Stimulated activated CD8-positive, alpha-beta memory T cell treated with anti-CD3 and anti-CD28 coated beads, Interleukin-12 subunit alpha, Interleukin-12 subunit beta, amount 100 ng/mL, for 1 hour (primary cell): ENCODE measurements at places on chromosomes 2 and 18.

DNA sequence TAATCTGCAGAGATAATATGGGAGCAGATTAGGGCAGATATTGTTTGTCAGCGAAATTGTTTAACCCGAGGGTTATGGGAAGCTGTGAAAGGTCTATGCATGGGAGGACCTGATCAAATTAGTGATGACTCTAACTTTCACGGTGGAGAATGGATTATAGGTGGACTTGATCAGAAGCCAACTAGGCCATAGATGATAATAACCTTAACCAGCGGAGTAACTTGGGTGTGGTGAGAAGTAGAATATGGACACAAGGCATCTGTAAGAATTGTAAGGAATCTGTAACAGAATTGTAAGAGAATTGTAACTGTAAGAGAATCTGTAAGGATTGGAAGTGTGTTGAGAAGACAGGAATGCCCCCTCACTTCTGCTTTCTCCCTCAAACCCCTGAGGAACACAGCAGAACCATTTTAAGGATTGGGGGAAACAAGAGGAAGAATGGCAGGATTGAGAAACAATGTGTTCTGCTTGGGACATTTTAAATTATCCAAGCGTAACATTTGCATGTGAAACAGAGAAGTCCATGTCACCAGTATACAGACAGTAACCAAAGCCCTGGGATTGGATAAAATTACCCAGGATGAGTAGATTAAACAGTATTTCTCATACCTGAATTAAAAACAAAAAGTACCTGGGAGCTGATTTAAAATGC lies 14.9 kb upstream of the SLC39A10 start:
- no peak for DNase-seq

DNA sequence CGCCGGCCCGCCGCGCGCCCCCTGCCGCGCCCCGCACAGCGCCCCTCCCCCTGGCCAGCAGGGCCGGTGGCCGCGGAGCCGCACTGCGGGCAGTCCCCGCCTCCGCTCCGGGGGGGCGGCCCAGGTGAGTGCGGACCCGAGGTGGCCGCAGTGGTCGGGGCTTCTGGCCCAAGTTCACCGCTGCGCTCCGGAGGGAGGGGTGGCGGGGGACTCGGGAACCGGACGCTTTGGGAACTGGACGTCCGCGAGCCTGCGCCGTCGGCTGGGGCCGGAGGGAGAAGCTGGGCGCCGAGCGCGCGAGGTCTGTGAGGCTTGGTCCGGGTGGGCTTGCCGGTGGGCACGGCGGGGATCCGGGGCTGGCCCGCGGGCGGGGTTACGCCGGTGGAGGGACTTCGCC lies 591 bp upstream of the LDLRAD4 start:
- DNase-seq: no peak

- DNase-seq: no peak
Observed at GRCh38 chr2:172735582-172736423, at the start of gene RAPGEF4. TSS of gene RAPGEF4 (plus strand) at chr2:172735845. CDS start at chr2:172735984, 139 bp downstream.

DNA sequence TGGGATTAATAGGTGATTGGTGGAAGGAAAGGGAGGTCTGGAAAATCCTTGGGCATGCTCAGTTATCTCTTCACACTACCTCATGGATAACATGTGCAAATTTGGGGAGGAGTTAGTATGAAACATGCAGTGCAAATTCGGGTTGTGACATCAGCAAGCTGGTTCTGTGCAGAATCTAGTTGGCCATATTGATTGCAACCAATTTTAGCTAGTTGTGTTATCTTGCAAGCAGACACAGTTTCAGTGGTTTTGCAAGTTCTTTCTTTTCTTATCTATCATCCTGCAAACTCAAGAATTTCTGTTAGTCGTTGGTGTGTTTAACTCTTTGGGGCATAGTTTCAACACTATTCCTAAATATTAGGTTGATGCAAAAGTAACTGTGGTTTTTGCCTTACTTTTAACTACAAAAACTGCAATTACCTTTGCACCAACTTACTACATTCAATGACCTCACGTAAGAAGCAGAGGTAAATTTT lies 135.4 kb downstream of the PTH2R start:
- no peak for DNase-seq

DNA sequence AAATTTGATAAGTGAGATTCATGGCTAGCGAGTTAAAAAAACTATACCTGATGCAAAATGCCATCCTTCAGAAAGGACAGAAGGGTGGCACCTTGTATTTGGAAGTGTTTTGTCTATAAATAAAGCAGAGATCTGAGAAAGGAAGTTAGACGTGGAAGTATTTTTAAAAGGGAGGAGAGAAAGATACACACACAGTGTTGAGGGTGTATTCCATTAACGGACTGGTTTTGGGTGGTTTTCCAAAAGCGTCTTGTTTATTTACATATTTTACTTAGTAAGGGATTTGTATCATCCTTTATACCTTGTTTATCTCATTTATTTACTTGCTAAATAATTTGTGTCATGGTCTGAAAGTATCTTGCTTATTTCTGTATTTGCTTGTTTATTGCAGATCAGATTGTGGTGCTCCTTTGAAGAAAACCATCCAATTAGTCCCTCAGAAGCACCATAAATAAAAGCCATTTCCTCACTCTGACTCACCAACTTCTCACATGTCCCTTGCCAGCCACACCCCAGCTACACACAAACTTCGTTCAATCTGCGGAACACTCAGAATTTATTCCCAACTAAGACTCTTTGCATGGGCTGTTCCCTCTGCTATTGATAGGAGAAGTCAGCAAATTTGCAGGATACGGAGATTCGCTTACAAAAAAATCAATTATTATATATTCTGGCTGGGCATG lies 90.8 kb downstream of the FAM124B start:
- DNase-seq: no peak

DNA sequence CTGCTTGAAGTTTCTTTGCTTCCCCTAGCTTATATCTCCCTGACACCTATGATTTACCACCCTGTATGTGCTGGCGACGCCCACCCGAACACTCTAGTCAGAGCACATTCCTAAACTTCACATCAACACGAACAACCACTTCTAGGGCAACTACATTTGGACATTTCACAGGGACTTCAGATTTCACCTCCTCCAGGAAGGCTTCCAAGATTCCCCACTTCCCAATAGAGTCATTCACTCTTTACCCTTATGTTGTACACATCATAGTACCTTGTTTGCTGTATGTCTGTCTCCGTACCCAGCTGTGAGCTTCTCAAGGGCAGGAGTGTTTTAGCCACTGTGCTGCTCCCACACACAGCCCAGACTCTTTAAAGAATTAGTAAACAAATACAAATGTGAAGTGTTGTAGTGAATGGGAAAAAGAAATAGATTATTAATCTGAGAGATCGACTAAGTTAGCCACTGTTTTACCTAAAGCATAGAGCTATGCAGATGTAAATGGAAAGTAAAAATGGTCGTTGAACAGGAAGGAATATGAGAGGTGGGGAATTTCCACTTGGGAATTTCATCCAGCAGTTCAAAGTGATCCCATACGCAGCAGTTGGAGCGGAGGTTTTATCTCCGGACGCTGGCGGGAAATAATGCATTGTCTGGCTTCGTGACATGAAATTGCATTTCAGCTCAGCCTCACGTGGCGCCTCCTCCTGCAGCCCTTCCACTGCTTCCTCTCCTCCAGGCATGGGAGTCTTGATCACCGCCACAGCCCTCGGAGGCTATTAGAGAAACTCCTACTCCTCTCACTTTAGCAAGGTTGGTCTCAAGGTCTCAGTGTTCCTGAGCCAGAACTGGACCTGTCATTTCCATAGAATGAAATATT lies 233.4 kb upstream of the COPS8 start:
- DNase-seq: no peak

DNA sequence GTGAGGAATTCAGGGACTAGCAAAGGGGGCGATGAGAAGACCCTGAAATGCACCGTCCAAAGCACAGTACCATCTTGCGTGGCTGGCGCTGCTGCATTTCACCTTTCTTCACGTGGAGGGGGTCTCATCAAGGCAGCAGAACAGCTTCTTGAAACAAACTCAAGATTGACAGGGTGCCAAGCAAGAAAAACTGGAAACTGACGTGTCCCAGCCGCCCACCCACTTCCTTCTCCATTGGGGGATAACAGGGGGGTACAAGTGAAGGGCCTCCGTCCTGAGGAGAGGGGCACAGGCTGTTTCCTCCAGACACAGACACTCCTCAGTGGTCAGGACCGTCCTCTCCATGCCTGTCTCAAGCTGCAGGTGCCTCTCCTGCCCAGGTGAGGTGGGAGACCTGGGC lies 32.5 kb downstream of the HDAC4 start:
- DNase-seq: no peak

- DNase-seq: no peak
Observed at GRCh38 chr2:40363231-40363630, 88.7 kb downstream of the SLC8A1 start.

DNA sequence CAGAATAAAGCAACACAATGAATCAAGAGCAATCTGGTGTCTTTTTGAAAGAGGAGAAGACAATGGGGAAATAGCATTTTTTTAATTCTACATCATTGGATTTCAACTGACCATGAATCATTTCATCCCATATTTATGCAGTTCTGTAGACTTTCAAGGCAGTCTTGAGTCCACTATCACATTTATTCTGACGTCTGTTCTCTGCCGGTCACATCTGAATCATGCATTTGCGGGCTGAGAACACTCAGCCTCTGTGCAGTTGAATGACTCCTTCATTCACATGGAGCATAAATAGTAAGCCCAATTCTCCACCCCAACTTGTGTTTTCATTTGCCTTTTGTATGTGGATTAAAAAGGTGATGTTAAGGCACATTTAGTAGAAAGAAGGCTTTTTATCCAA lies 128.2 kb downstream of the AKAIN1 start:
- DNase-seq: no peak

- no peak for DNase-seq
Observed at GRCh38 chr2:221262651-221263050, 309.5 kb downstream of the EPHA4 start.

GRCh38 chr18:69326094-69326493 lies 74.6 kb upstream of the DOK6 start:
- no peak for DNase-seq

GRCh38 chr2:191950132-191950874 lies 103.4 kb upstream of the CAVIN2 start:
- DNase-seq: no peak

- no peak for DNase-seq
Observed at GRCh38 chr2:201257381-201257955, 2.9 kb upstream of the CASP8 start.
